Body of pancreas (tissue), 4 donors: ENCODE measurements at places on chromosomes 13 and 19. TPM values are rescaled to one million over a fixed set of nuclear protein-coding genes. Genes with fewer than 3 reads are reported as not detected.

DNA sequence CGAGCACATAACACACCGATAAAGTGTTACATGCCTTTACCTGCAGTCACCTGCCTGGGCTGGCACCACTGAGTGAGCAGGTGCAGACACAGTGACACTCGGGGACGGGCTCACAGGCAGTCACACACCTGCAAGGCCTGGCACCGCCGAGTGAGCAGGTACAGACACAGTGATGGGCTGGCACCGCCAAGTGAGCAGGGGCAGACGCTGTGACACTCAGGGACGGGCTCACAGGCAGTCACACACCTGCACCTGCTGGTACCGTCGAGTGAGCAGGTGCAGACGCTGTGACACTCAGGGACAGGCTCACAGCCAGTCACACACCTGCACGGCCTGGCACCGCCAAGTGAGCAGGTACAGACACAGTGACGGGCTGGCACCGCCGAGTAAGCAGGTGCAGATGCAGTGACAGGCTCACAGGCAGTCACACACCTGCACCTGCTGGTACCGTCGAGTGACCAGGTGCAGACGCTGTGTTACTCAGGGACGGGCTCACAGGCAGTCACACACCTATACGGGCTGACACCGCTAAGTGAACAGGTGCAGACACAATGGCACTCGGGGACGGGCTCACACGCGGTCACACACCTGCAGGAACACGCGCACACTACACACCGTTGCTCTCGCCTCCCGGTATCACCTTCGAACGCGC, 470 bp downstream of the ZNF835 start:
- DNase-seq, result peak; percentile 24

DNA sequence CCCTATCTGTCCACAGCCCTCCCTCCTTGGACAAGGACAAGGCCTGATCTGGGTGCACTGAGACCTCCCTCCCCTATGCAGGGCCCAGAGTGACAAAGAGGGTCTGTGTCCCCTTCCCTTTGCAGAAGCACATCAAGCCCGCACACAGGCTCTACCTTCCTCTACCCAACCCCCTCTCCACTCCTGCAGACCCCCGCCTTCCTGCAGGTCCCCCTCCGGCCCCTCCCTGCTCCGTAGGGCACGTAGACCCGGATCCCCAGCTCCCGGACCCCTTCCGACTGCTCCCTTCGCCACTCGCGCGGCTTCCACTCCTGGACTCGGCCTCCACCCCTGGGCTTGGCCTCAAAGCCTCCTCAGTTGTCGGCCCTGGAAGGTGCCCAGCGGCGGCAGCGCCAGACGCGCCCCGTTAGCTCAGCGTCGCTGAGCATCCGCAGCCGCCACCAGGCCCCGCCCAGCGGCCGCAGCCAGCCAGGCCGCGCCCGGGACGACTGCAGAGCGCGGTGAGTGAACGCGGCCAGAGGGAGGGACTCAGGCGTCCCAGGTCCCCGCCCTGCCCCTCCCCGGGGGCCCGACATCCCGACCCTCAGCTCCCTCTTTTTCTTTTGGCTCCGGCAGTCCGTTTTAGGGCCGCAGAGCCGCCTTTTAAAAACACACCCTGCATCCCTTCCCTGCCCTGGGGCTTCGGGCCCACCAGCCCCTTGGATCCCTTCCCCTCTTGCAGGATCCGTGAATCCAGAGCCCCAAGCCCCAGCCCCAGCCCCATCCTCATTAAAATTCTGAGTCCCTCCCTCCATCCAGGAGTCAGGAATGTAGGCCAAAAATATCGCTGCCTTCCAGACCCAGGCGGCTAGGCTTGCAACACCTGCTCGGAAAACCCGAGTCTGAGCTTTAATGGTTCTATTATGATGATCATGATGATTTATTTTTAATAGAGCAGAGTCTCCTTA, 1.5 kb upstream of the MYADM start:
- peak; percentile 35 for DNase-seq

- no peak for DNase-seq
Measured at GRCh38 chr19:47003611-47004465, 15.8 kb upstream of the NPAS1 start.

ZNF221 gene
- 1.3 TPM for total RNA-seq

SLC44A2 gene
- 47.5 TPM for total RNA-seq

TMEM145 gene
- not detected for total RNA-seq

ZNF416 gene
- total RNA-seq, result 2.1 TPM

RASAL3 gene
- total RNA-seq, result 2.6 TPM

DNA sequence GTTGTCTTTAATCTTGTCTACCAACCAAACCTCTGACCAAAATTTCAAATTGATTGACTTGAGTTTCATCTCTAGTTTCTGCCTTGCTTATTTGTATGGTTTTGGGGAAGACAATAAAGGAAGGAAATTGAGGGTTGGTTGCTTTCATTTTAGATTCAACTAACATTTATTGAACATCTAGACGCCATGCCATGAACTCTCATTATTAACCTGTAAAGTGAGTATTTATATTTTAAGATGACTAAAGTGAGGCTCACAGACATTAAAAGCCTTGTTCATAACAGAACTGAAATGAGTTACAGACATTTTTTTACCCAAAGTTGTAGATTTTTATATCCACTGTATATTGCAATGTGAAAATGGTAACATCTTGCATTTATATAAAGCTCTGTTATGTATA, 239.3 kb downstream of the LMO7 start:
- no peak for DNase-seq

- DNase-seq, result peak; percentile 43
Measured at GRCh38 chr19:13002166-13002898, 7.1 kb downstream of the NFIX start.

KLK5 gene
- total RNA-seq, result not detected

GRCh38 chr13:94324767-94325540, 154.5 kb downstream of the DCT start:
- DNase-seq, result no peak

GRCh38 chr13:98216135-98216565, 39.1 kb upstream of the RNF113B start:
- DNase-seq, result peak; percentile 71

SYT3 gene
- total RNA-seq, result 0.33 TPM

DNA sequence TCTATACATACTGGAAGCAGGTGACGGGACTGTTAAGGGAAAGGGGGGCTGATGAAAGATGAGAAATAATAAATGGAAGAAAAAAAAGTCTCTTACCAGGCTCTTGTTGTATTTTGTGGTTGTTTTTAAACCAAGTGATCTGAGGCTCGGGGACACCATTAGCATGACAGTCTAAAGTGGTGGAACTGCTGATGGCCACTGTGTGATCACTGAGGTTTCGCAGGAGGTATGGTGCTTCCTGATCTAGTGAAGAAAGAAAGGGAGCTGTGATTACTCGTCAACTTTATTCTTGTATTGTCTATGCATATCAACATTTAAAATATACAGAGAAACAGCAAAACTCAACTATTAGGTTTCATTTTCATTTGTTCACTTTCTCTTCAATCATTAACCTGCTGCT, 110.1 kb downstream of the FLT1 start:
- DNase-seq, result no peak

- no peak for DNase-seq
Measured at GRCh38 chr19:13130886-13131490, 12.9 kb downstream of the NACC1 start.
